ENCODE measurements at places on chromosomes 1 and 21. TPM values are rescaled to one million over a fixed set of nuclear protein-coding genes. Genes with fewer than 3 reads are reported as not detected.

DNA sequence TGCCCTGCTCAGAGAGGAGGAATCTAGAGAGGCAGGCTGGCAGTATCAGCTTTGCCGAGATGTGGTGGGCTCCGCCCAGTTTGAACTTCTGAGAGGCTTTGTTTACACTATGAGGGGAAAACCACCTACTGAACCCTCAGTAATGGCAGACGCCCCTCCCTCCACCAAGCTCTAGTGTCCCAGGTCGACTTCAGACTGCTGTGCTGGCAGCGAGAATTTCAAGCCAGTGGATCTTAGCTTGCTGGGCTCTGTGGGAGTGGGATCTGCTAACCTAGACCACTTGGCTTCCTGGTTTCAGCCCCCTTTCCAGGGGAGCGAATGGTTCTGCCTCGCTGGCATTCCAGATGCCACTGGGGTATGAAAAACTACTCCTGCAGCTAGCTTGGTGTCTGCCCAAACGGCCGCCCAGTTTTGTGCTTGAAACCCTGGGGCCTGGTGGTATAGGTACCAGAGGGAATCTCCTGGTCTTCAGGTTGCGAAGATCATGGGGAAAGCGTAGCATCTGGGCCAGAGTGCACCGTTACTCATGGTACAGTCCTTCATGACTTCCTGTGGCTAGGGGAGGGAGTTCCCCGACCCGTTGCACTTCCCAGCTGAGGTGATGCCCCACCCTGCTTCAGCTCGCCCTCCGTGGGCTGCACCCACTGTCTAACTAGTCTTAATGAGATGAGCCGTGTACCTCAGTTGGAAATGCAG is 43.6 kb downstream of the C21orf91 start:
- DNase-seq: no peak

DNA sequence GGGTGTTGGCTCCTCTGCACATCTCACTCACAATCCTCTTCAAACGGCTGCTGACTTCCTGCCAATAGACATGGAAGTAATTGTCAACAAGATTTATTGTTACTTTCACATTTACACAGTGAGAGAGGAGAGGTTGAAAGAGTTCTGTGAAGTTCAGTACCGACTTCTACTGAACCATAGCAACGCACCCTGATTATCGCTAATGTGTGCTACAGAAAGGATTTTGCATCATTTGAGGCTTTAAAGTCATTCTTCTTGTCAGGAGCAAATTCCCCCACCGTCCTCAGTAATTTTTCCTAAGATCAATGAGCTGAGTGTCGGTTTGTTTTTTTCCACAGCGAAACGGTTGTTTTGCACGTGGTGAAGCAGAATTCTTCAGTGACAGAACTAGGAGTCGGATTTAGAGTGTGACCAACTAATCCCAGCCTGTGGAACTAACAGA is 361.0 kb downstream of the ADGRL2 start:
- no peak for DNase-seq

DNA sequence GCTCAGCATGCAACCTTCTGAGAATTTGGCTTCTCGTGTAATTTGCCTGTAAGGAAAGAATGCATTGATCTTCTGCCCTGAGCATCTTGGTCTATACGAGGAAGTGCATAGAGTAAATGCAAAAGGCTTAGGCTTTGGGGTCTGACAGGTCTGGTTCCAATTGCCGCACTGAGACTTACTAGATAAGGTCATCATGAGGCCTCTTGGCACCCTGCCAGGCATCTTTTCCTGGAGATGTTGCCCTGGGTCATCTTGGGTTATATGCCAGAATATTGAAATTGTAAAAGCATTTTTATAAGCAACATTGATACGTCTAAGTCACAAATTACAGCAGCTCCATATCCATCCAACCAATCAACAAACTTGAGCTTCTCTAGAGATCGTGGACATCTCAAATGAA is 108.8 kb upstream of the WARS2 start:
- no peak for DNase-seq

DNA sequence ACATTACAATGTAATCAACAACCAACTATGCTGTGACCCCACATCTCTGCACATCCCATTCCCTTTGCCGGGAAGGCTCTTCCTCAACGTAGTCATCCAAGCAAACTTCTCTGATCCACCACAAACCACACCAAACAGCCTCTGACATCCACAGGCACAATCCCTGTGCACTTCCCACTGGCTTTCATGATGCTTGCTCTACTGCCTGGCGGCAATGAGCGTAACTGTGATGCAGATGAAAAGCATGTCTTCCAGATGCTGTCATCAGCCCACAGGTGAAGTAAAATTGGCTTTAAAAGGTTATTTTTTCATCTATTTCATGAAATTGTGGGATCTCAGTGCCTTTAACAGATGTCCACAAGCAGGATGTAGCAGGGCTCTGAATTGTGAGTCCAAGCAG is 635.2 kb downstream of the SMYD3 start:
- no peak for DNase-seq

ZNF669 gene
- 28.1 TPM for total RNA-seq
